Activated gamma-delta T cell treated with Interleukin-2 at 50 U/mL for 16 hours (primary cell): ENCODE measurements at places on chromosomes 3 and 15.

DNA sequence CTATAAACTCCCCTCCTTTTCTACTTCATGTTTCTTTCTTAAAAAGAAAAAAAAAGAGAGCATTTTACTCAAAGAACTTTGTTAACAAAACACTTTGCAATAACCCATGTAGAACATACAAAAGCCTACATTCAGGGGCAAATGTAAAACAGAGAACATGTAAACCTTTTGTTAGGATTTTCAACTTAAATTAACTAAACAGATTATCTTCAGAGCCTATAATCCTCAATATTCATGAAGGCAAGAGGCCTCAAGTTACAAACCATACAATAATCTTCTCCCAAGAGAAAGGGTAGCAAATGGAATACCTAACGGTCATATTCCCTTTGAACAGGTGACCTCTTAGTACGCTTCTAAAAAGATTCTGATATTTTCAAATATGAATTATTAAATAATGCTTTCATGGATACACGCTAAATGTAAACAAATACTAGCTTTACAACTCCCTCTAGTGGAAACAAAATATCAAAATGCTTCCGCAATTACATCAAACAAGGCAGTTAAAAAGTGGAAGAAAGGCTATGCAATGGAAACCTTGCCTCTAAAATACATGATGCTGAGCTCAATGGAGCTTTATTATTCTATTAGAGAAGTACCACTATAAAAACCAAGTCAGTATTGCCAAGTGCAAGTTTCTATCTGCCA, 9.9 kb downstream of the CEP152 start:
- DNase-seq = no peak

DNA sequence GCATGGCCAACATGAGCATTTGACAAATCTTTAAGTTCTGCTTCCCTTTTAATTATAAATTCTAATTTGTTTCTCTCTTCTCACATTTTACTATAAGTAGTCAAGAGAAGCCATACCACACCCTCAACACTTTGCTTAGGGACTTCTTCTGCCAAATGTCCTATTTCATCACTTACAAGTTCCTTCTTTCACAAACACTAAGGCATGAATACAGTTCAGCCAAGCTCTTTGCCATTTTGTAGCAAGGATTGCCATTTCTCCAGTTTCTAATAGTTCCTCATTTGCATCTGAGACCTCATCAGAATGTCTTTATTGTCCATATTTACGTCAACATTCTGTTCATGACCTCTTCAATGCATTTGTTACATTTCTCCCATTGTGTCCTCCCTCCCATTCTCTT, 29.4 kb downstream of the SLC22A14 start:
- no peak for DNase-seq

DNA sequence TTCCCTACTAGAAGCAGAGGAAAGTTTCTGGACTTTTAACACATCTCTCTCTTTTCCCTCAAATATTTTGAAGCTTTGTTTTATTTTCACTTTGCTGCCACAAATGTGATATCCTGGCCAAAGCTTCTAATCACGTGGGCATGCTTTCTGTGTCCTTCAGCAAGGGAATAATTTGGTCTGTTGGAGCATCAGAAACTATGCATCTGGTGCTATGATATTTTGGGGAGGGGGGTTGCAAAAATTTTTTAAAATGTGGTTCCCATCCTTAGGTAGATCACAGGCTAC, 254.2 kb downstream of the GAP43 start:
- DNase-seq = no peak

DNA sequence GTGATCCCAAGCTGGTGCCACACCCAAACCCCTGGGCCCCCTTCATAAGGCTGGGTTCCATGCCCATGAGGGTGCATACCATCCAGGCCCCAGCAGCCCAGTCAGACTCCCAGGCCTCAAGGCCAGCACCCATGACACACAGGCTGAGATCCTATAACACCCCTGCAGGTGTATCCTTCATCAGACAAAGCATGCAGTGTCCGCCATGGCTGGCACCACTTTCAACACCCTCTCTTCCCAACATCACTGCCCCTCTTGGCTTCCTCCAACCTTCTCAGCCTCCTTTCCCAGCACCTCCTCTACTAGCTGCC, 3.5 kb downstream of the CCDC51 start:
- DNase-seq = no peak

GRCh38 chr15:67300266-67301025, 45.9 kb downstream of the IQCH start:
- no peak for DNase-seq

DNA sequence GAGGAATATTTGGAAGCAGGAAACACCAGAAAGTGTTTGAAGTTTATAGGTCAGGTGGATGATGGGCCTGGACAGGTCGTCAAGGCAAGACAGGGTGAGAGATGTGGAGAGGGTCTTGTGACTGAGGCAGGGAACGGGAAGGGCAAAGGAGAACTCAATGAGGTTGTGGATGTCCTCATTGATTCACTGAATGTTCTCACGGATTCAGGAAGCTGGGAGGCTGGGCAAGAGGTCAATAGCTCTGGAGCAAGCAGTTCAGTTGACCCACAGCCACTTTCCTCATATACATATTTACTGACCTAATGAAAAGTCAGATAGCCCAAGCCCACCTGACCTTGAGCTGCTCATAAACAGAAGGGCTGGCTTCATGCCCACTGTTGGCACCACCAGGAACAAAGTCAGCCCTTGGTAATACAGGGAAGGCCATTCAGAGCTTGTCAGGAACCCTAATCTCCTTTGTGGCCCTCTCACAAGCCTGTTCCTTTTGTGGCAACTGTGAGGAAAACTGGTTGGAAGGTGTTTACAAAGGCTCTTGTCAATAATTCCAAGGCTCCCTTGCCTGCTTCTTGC, 31.6 kb downstream of the ARRDC4 start:
- DNase-seq = no peak

DNA sequence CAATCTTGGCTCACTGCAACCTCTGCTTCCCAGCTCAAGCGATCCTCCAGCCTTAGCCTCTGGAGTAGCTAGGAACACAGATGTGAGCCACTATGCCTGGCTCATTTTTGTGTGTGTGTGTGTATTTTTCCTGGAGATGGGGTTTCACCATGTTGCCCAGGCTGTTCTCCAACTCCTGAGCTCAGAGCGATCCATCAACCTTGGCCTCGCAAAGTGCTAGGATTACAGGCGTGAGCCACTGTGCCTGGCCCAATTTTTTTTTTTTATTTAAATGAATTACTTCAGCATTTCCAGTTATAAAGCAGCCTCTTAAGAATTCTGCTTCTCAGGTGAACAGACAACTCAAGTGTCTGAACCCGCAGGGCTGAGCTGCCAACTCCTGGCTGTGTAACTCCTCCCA, 20.1 kb upstream of the ST3GAL6 start:
- no peak for DNase-seq

- no peak for DNase-seq
Observed at GRCh38 chr15:81000144-81000623, 539 bp upstream of the TLNRD1 start.

DNA sequence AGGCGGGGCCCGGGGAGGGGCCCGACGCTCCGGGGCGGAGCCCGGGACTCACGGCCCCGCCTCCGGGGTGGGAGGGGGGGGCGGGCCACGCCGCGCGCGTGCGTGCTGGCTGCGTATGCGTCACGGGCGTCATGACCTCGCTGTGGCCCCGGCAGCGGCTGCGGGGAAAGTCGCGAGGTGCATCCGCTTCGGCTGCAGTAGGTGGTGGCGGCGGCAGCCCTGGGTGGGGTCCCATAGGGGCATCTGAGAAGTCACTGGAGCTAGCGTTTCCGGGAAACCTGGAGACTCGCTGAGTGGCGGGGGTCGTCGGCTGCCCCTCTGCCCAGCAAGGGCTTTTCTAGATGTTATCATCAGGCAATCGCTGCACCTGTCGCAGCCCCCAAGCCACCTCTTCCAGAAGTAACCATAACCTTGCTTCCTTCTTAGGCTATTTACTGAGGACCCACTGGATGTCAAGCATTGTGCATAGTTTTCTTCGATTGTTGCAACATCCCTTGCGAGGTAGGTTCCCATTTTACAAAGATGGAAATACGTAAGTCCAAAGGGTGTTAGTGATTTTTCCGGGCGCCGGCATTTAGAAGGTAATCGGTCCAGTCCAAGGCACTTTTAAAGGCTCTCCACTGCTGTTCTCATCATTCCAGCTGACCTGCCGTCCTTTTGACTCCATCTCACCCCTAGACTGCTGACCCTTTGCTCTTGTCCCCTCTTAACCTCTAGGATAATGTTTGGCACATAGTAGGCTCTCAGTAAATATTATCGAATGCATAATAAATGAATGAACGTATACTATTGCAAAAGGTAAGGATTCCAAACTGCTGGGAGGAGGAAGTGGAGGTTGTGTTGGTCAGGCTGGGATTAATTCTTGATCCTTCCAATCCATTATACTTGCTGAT, at the start of gene GDPGP1:
Gene GDPGP1 (plus strand): TSS at position 114 of the 893 bp plus-strand sequence. CDS start 6,700 bp downstream, outside the sequence.
- DNase-seq = no peak

GRCh38 chr3:59412516-59412915, 362.7 kb upstream of the CFAP20DC start:
- DNase-seq = no peak

DNA sequence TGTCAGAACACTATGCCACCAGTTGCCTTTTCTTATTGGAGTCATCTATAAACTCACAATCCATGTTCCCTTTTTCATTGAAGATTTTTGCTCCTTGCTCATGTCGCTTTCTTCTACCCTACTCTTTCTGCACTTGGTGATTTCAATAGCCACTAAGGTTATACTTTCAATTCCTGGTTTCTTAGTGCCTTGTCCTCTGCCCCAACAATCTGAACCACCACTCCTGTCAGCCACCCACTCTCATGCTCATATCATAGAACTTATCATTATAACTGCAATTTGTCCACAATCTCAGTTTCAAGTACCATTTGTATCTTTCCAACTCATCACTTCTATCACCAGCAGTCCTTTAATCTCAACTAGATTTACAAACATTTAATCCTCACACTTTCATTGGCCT, 10.0 kb upstream of the GRAMD1C start:
- no peak for DNase-seq

GRCh38 chr3:132255041-132255745, 62.0 kb upstream of the ACP3 start:
- no peak for DNase-seq

DNA sequence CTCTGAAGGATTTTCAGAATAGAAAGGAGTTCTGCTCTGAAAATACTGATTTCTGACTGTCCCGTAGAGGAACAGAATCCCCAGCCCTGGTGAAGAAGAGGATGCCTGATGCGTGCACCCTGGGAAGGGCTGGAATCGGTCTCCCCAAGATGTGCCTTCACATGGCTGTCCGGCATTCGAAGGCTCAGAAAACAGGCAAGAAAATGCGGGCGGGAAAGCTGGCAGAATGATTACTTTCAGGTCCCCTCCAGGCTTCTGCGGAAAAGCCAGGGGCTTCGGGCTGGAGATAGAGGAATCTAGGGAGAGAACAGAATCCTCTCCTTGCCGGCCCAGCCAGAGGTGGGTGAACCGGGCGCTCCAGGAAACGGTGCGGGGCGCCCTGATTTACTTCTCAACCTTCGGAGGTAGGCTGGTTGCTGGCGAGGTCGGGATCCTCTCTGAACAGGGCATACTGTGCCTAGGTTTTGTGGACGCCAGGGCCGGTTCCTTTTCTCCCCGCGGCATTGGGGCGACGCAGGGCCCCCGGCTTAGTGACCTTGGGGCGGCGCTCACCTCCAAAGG, 2.5 kb downstream of the FOXL2NB start:
- no peak for DNase-seq

GRCh38 chr3:163812006-163812405, 1266.3 kb downstream of the SI start:
- DNase-seq = no peak

DNA sequence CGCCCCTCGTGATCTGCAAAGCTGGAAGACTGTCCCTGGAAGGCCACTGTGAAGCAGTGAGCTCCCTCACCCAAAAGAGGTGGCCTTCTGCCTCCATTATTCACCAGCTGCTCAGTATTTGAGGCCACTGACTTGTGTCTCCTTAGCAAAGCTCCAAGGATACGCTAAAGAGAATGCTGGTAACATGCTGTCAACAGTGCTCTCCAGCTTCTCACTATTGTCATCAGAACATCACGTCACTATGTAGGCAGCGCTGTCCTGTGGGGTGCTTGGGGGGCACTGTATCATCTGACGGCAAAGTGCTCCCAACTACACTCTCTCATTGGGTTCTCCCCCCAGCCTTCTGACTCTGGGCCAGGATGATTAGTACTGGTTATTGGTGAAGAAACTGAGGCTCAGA, 14.3 kb downstream of the ITIH4 start:
- DNase-seq = no peak

DNA sequence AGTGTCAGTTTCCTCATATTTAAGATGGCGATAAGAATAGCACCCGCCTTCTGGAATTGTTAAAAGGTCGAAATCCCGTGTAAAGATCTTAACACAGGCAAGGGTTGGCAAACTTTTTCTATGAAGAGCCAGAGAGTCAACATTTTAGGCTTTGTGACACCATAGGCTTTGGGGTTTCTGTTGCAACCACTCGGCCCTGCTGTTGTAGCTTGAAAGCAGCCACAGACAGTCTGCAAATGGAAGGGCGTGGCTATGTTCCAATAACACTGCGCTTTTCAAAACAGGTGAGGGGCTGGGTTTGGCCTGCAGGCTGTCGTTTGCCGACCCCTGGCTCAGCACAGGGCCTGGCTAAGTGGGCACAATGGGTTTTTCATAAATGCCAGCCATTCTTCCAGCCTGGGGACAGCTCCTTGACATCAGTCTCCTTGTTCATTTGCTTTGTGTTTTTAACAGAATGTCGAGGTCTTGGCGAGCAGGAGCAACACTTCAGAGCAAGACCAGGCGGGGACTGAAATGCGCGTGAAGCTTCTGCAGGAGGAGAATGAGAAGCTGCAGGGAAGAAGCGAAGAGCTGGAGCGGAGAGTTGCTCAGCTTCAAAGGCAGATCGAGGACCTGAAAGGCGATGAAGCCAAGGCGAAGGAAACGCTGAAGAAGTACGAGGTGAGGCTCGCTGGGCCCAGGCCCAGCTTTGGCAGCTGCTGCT, 75.2 kb upstream of the MYZAP start:
- DNase-seq = no peak

- DNase-seq = no peak
Observed at GRCh38 chr15:55694652-55695150, 48.3 kb downstream of the PRTG start.

- no peak for DNase-seq
Observed at GRCh38 chr15:66766282-66767230, 64.5 kb downstream of the SMAD6 start.

- DNase-seq = no peak
Observed at GRCh38 chr3:95289295-95289694, 1226.4 kb downstream of the NSUN3 start.

GRCh38 chr15:72545156-72545555, 71.0 kb downstream of the ARIH1 start:
- no peak for DNase-seq

GRCh38 chr15:90691369-90691768, 25.8 kb upstream of the BLM start:
- DNase-seq = no peak

DNA sequence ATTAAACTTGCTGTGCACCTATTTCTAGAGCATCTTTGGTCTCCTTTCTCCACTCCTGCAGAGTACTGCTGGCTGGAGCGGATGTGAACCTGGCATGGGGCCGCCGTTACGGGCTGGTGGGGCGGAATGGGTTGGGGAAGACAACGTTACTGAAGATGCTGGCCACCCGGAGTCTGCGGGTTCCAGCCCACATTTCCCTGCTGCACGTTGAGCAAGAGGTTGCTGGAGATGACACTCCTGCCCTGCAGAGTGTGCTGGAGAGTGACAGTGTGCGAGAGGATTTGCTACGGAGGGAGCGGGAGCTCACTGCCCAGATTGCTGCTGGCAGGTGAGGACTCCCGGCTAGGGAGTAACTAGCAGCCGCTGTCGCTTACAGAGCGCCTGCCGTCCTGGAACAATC, 2.1 kb downstream of the ABCF3 start:
- DNase-seq = no peak
